ENCODE measurements at places on chromosomes 1 and 21.

DNA sequence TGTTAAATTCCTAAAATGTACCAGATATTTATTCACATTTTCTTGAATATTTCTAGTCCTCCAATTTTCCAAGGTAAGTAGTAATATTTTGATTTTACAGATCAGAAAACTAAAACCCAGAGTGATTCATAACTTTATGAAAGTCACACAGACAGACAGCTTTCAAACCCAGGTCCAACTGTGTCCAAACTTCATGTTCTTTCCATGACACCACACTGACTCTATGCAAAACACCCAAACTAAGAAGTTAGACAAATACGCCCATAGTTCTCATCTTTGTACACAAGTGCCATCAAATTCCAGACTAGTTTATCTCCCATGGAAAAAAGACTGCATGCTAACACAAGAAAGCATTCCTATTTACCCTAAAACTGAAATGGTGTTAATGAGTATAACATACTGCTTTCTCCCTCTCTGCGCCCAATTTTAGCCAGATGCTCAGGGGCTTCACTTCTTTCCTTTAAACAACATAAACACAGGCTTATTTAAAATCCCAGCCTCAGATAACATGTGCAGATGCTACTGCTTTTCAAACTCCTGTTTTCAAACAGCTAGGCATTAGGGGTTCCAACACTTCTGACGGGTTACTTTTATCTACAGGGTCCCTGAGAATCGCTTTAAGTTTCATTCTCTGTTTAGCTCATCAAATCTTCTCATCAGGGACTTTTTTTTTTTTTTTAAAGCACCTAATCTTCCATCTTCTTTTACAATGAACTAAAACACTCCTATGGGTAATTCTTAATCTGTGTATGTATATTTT lies 44.6 kb downstream of the WASF2 start:
- no peak for DNase-seq

DNA sequence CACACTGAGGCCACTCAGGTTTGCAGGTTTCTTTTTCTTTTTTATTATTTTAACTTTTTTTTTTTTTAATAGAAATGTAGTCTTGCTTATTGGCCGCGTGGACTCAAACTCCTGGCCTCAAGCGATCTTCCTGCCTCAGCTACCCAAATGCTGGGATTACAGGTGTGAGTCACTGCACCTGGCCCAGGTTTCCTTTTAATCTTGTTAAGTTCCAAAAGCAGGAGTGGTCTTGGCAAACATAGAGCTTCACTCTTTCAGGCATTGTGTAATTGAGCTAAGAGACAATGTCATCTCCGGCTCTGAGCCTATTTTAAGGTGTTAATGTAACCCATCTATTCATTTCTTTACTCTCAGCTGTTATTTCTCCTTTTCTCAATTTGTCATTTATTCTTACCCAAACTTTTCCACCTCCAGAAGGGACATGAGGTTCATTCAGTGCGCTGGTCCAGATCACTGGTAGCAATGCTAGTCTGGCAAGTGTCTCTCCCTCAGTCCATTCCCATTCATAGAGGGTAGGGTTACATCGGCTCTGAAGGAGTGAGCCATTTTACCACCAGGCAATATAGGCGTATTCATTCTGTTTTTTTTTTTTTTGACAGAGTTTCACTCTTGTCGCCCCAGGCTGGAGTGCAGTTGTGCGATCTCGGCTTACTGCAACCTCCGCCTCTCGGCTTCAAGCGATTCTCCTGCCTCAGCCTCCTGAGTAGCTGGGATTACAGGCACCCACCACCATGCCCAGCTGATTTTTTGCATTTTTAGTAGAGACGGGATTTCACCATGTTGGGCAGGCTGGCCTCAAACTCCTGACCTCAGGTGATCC lies 11.3 kb upstream of the MFSD2A start:
- DNase-seq = no peak

DNA sequence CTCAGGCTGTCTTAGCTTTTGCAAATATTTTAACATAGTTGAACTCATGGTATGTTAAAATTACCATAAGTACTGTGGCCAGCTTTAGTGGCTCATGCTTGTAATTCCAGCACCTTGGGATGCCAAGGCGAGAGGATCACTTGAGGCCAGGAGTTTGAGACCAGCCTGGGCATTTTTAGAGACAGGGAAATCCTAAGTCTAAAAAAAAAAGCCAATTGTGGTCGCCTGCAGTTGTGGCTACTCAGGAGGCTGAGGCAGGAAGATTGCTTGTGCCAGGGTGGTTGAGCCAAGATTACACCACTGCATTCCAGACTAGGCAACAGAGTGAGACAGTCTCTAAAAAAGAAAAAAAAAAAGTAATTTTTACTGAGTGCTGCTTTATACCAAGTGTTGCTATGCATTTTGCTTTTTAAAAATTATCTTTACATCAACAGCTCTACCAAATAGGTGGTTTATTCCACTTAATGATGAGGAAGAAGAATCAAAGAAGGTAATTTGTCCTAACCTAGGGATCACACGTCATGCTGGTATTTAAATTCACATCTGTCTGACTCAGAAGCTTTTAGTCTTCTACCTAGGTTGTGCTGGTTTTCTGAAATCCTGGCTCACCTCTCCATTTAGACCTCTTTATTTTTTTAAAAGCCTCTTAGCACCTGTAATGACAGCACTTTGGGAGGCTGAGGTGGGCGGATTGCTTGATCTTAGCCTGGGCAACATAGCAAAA lies 16.8 kb downstream of the PPP1R12B start:
- no peak for DNase-seq

GRCh38 chr1:217088521-217089284 lies 365.5 kb upstream of the ESRRG start:
- no peak for DNase-seq

GRCh38 chr1:221664253-221664652 lies 77.6 kb downstream of the DUSP10 start:
- DNase-seq = no peak

GRCh38 chr1:36323636-36324352 lies at the start of gene EVA1B:
TSS of gene EVA1B (minus strand) at chr1:36323645. CDS start at chr1:36323037, 608 bp downstream.
- DNase-seq = peak; percentile 73

DNA sequence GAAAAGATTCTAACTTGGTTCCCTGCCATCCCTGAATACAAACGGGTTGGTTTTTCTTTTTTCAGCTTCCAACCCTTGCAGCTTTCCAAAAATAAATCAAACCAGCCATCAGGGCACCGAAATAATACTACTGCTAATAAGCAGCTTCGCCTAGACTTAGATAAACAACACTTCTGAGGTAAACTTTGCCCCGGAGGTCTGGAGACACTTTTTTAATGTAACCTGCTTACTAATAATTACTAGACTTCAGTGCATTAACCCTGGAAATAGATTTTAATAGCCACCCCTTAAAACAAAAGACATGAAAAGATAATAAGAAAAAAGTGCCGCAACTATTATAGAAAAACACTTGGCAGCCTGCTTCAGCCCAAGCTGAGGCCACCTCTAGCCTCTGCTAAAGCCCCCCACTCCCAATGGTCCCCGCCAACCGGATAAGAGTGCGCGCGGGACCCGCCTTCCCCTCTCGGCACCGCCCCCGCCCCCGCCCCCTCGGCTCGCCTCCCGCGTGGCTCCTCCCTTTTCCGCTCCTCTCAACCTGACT lies 405 bp upstream of the GADD45A start:
- DNase-seq = no peak

DNA sequence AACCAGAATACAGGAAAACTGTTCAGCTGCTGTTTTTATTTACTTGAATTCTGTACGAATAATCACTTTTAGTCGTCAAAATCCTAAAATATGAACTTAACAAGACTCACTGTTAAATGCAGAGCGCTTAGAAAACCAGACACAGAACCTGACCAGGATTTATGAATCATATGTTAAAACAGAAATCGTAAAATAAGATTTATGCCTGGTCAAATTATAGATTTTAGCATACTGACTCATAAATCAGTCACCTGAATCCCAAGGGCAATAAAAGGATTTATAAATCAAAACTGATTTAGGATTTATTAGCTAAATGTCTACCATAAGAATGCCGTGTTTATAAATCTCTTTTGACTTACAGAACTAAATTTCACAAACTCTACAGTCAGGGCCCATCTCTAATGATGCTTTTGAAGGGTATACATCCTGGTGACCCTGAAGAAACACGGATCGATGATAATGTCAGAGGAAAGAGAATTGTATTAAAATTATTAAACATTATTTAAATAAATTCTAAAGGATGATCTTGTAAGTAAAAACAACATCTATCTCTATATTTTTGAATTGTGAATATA lies 28.8 kb downstream of the CYYR1 start:
- no peak for DNase-seq

- no peak for DNase-seq
These were observed 423 bp downstream of the SLAMF8 start for GRCh38 chr1:159827102-159827490.

DNA sequence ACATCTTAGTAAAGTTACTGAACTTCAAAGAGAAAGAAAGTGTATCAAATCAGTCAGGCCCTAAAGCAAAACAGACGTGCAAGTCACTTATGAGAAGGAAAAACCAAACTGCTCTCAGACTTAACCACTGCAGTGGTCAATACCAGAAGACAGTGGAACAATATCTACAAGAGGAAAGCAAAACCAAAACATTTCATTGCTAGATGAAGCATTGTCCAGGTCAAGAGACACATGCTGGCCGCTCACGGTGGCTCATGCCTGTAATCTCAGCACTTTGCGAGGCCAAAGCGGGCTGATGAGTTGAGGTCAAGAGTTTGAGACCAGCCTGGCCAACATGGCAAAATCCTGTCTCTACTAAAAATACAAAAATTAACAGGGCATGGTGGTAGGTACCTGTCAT lies 82.0 kb upstream of the MROH9 start:
- DNase-seq = no peak

GRCh38 chr1:168408539-168408865 lies 127.8 kb downstream of the TBX19 start:
- no peak for DNase-seq

DNA sequence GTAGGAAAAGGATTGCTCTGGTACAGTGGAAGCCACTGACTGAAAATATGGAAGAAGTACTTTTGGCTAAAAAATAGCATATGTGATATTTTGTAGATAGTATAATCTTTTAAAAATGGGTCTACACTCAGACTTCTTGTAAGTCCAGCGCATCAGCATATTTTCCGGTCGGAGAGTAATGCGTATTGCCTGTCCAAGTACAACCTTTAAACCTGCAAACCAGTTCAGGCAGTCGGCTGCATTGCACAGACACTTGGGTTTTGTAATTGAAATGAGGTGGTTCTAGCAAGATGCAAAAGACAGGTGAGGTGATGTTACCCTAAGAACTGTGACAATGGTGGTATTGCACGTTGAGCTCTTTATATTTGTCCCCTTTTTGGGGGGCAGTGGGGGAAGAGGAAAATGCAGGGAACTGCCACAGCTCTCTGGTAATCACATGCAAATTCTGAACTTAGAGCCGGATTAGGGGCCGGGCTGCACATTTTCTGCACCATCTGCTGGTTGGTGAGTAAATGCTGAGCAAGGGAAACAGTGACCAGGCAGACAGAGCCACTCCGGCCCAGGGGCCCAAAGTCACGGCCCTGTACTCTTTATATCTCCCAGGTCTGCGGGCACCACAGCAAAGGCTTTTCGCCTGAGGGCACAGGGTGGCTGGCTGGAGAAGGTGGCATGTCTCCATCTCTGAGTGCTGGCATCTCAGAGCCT lies 2.3 kb downstream of the GPR137B start:
- no peak for DNase-seq

- no peak for DNase-seq
These were observed 2.4 kb downstream of the PEAR1 start for GRCh38 chr1:156895927-156896326.

- peak; percentile 38 for DNase-seq
These were observed 296.1 kb downstream of the PTPRC start for GRCh38 chr1:198934901-198935305.

DNA sequence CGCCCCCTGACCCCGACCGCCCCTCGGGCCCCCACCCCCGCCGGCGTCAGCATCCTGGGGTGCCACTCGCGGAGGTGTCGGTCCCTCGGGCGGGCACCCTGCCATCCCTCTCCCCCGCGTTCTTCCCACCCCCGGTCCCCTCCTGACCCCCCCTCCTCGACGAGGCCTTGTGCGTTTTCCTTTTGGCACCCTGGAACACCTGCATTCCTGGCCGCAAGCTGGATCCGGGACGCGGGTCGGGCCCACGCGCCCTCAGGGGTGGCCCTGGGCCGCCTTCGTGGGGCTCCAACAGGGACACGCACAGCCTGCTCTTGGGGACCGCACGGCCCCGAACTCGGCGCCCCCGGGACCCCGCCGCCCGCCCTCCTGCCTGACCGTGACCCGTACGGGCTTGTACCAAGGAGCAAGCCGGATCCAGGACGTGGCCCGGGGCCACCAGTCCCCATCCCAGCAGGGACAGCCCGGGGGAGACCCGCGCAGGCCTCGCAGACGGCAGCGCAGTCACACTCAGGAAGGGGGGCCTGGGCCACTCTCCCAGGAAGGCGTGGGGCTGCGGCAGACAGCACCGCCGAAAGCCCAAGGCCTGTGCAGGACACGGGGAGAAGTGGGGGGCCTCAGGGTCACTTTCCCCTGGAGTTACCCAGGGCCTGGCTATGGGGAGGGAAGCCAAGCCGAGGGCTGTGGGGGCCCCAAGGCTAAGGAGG lies 579 bp upstream of the SLC19A1 start:
- DNase-seq = no peak
